ENCODE measurements at places on chromosomes 5 and 9.

- DNase-seq, result peak; percentile 65
These were observed 724 bp downstream of the PAM start for GRCh38 chr5:102755686-102756371.

- DNase-seq, result no peak
These were observed 71.3 kb downstream of the LHFPL2 start for GRCh38 chr5:78577071-78577807.

- no peak for DNase-seq
These were observed 1.1 kb upstream of the OTULINL start for GRCh38 chr5:14580398-14581034.

DNA sequence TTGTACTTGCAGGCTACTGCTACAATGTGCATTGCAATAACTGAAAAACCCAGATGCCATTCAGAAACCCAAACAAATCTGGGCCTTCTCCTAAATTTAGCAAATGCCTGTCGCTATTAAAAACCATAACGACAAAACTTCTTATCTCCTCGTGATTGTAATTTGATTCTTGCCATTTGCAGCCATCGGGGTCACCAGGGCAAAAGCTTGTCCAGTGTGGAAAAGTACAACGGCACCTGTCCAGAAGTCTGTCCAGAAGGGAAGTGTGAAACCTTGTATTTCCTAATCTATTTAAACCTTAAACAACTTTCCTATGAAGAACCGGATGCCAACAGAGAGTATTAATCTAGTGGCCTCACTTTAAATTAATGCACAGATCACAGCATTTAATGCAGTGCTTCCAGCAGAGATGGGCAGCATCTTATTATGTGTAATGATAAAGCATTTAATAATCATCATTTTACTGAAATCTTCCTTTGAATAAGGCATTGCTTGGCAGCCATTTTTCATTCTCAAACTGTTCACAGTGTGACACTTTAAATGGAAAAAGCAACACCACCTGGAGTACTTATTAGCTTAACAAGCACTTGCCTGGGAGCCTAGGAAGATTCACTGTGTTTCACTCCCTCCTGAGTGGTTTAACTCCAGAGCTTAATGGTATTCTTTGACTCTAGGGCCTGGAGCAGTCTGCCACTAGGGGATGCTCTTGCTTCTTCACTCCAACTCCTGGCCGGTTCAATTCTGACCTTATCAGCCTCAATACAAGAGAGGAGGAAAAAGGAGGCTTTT lies 4.9 kb upstream of the C7 start:
- DNase-seq, result peak; percentile 1

- DNase-seq, result no peak
These were observed 4.8 kb downstream of the FAM78A start for GRCh38 chr9:131271506-131271931.

DNA sequence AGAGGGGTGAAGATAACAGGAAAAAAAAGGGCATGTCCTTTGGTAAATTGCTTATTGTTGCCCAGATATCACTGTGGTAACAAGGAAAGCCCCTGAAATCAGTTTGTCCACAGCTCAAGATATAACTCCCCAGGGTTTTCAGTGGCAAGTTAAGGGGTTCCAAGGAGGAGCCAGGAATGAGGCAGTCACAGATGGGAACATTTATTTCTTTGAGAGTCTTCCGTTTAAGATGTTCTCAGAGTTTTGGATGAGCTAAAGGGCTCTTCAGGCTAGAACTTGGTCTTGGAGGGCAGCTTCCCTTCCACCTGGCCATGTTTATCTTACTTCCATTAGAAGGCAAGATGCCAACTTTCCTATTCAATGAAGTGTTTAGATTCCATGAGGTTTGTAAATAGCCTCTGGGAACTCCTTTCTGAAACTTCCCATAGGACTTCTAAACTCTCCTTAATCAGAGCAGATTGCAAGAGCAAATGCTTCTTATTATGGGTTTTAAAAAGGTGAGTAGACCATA lies 277.6 kb upstream of the TNC start:
- DNase-seq, result no peak

DNA sequence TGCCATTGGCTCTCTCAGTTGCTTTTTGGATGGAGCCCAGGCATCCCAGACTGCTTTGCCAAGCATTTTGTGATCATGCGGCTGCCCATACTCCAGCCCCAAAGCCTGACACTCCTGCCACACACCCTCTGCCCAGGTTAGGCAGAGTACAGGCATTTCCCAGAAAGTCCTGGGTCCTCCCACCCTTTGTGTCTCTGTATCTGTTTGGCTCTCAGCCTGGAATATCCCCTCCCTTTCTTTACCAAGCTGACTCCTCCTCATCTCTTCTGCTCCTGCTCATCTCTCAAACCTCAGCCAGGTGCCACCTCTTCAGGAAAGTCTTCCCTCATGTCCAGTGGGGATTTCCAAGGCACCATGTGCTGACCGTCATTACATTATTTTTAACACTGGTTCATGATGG lies 14.3 kb upstream of the SH3RF2 start:
- DNase-seq, result no peak

DNA sequence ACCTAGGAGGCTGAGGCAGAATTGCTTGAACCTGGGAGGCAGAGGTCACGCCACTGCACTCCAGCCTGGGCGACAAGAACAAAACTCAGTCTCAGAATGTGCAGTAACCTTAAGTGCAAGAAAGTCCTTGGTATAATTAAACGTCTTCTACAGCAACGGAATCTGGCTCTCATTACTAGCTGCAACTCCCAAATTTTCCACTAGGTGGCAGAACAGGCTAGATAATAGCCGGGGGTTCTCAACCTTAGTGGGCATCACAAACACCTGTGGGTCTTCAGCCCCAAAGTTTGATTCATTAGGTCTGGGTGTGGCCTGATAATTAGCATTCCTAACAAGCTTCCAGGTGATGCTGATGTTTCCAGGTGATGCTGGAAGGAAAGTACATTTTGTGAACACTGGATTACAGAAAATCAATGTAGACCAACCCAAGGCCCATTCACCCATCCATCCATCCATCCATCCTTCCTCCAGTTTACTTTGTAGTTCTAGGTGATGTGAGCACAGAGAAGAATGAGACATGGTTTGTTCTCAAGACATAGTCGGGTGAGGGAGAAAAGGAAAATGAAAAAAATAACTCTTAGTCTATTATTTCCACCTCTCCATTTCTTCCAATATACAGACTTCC lies 37.3 kb downstream of the FBXW2 start:
- peak; percentile 61 for DNase-seq

GRCh38 chr5:139335811-139336210 lies 5.8 kb upstream of the PAIP2 start:
- no peak for DNase-seq

DNA sequence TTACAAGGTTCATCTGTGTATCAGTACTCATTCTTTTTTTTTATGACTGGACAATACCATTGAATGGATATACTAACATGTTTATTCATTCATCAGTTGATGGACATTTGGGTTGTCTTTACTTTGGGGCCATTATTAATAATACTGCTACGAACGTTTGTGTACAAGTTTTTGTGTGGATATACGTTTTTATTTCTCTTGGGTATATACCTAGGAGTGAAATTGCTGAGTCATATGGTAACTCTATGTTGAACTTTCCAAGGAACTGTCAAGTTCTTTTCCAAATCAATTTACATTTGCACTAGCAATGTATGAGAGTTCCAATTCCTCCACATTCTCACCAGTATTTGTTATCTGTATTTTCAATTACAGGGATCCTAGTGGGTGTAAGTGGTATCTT lies 12.0 kb upstream of the LECT2 start:
- DNase-seq, result no peak

- no peak for DNase-seq
These were observed 58.3 kb downstream of the PTTG1 start for GRCh38 chr5:160479926-160480325.

- no peak for DNase-seq
These were observed 1862.0 kb upstream of the ACO1 start for GRCh38 chr9:30522486-30522885.

GRCh38 chr9:68883224-68883623 lies 130.7 kb downstream of the PRKACG start:
- DNase-seq, result no peak

- DNase-seq, result no peak
These were observed 141.7 kb downstream of the PCSK5 start for GRCh38 chr9:76032038-76032796.

DNA sequence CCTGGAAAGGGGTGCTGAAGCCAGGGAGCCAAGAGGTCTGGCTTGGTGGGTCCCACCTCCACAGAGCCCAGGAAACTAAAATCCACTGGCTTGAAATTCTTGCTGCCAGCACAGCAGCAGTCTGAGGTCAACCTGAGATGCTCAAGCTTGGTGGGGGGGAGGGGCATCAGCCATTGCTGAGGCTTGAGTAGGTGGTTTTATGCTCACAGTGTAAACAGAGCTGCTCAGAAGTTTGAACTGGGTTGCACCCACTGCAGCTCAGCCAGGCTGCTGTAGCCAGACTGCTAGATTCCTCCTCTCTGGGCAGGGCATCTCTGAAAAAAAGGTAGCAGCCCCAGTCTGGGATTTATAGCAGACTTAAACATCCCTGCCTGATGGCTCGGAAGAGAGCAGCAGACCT lies 55.5 kb upstream of the FBXL17 start:
- no peak for DNase-seq

DNA sequence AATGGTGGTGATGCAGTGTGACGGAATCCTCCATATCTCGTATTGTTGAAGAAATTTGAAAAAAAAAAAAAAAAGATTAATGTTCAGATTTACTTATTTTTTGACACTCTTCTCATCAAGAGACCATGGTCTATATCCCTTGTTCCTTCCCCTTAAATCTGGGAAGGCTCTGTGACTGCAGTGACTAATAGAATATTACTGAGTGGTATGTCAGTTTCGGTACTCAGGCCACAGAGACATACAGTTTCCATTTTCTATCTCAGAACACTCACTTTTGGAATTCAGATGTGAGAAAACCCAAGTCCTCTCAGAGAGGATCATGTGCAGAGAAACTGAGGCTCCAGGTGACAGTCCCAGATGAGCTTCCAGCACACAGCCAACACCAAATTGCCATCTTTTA lies 1193.5 kb downstream of the DTWD2 start:
- no peak for DNase-seq

DNA sequence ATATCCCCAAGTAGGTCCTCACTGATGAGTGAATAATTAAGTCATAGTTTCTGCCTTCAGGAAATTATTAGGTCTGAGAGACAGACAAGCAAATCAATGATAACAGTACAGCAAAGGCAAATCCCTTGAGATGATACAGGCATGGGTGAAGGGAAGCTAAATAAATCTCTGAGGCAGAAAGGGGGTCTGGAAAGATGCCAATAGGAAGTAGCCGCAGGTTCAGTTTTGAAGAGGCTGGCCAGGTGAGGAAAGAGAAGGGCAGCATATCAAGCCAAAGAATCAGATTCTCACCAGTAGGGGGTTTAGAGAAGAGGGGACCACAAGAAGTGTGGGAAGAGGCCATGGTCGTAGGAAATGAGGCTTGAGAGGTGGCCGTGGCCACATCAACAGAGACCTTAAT lies 85.8 kb downstream of the KIAA1958 start:
- no peak for DNase-seq

- DNase-seq, result no peak
These were observed 23.7 kb downstream of the RXRA start for GRCh38 chr9:134349936-134350335.

GRCh38 chr9:105676351-105676923 lies 14.2 kb downstream of the TAL2 start:
- no peak for DNase-seq
